ENCODE measurements at places on chromosomes 2 and 18.

- DNase-seq, result no peak
Measured at GRCh38 chr2:18741895-18742732, 152.7 kb upstream of the NT5C1B start.

DNA sequence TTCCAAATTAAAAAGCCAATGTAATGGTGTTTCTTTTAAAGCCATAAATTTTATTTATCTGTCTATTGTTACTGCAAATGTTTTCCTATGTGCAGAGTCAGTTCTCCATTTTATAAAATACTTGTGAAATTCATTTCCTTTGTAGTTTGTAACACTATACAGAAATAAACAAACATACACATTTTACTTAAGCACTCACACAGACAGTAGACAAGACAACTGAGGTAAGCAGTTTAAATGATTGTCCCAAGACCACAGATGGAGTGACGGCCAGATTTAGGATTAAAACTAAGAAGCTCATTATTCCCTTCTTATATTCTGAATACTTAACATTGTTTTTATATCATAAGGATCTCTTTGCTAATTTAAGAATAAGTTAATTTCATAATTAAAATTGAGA lies 100.9 kb downstream of the BAZ2B start:
- peak; percentile 16 for DNase-seq

DNA sequence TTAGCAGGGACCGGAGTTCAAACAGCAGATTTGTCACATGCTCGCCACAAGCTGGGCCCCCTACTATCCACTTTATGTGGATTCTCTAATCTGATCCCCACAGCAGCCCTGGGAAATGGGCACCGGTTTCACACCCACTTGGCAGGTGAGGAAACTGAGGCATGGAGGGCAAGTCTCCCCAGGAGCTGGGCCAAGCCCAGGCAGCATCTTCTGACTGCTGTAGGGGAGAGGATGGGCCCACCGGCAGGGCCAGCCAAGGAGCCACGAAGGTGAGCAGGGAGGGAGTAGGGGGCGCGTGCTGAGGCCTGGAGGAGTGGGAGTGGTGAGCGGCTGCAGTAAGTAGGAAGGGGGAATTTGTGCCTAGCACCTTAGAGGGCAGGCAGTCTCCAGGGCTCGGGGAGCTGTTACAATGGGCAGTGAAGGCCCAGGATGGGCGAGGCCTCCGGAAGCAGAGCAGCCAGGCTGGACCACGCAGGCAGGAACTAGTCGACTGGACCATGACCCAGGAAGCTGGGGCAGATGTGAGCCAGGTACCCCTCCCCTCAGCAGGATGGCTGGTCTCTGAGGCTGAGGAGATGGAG lies 37.1 kb downstream of the COA5 start:
- no peak for DNase-seq

DNA sequence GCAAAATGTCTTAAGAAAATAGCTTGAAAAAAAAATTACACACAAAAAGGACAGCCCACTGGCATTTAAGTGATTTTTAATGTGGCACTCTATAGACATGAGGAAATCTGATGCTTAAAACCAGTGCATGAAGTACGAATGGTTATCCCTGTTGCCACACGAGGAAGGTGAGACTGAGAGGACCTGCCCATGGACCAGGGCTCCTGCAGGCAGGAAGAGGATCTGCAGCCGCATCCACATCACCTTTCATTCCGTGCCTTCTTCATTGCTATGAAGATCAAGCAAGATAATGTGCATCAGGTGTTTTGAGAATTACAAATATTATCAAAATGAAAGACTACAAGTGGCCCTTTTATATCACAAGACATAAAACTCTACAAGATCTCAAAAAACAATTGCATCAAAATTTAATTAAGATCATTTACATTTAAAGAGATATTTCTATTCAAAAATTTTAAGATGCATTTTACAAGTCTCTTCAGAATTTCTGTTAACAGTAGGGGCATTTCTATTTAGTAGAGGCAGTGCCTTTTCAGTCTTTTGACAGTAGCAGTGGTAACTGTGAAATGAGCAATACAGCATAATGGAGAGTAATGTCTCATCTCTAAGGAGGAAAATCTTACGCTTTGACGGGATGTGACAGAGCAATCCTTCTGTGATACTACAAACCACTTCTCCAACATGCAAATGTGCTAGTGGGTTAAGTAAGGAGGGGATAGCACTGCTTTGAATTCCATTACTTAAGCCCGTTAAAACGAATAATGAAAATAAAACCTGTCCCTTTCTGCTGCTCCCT lies 83.4 kb downstream of the SLC5A7 start:
- no peak for DNase-seq

DNA sequence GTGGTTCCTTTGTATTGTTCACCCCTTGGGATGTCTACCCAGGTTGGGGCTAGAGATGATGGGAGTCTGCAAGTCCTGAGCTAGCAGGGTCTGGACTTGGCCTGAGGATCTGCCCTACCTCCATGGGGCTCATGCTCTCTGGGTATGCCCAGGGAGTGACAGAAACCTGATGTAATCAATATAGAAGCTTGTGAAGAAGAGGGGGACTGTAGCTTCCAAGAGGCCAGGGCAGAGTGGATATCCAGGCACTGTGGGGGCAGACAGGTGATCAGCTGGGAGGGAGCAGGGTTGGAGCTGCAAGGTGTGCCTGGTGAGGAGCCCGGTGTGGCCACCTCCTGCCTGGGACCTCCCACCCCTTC lies 164.2 kb downstream of the CTIF start:
- no peak for DNase-seq

GRCh38 chr2:121173112-121173511 lies 111.9 kb downstream of the TFCP2L1 start:
- peak; percentile 2 for DNase-seq

GRCh38 chr2:7225848-7226247 lies 308.6 kb downstream of the RNF144A start:
- no peak for DNase-seq

DNA sequence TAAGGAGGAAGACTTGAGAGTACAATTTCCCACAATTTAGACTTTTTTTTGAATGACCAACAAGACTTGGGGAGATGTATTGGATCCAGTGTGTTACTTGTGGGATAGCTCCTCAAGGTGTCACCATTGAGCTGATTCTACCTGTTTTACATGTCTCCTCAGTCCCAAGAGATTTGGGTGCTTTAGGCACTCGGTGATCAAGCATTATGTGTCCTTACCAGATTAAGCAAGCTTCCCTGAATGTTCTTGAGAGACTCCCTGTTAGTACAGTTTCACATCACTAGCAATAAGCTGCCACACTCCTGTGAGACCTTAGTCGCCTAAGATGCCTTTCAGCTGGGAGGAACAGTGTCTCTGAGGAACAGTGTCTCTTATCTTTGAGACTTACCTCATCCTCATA lies 384.3 kb upstream of the SYT4 start:
- peak; percentile 88 for DNase-seq

GRCh38 chr2:42971947-42972736 lies 179.8 kb upstream of the HAAO start:
- DNase-seq, result peak; percentile 65

DNA sequence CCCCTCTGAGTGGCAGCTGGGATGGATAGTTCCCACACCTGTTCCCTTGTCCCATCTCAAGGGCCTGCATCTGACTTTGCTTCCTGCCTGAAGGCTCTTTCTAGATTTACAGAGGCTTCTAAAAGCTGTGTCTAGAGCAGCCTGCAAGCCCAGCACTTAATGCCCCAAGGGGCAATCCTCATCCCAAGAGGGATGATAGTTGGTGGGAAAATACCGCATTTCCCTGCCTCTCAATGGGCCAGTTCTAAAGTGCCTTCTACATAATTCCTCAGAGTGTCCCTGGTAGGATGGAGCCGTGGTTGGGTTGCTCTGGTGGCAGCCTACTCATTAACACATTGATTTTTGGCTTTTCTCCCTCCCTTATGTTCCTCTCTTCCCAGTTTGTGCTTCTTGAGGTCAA lies 29.5 kb downstream of the LAMA3 start:
- DNase-seq, result peak; percentile 40

DNA sequence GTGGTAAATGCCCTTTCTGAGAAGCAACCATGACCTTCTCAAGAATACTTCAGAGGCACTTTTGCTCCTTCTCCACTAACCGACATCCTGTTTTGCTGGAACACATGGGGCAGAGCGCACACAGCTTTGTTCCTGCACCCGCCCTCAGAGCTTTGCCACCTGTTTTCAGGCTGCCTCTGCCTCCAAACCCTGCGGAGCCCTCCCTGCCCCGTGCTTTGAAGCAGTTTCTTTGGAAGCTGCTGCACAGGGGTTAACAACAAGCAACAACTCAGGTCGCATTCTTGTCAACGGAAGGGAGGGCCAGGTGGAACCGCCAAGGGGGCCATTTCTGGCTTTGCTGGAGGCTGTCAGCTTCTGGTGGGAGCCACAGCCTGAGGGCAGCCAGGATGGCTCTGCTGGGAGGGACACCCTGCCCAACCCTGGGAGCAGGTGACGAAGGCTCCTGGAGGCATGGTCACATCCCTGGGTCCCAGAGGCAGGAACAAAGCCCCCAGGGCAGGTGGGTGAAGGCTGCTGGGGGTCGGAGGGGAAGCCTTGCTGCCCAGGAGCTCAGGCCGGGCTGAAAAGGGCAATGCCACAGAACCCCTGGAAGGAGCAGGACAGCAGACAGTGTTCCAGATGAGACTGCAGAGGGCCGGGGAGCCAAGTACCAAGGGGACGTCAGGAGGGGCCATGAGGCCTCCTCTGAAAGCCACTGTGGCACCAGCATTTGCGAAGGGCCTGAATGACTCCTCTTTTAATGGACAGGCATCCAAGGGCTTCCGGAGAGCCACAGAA lies 46.8 kb downstream of the MRPS5 start:
- DNase-seq, result no peak
